BJ (cell line): ENCODE measurements at places on chromosomes 16 and 17.

GRCh38 chr17:57662644-57663308, 82.3 kb downstream of the CCDC182 start:
- peak; percentile 97 for DNase-seq

DNA sequence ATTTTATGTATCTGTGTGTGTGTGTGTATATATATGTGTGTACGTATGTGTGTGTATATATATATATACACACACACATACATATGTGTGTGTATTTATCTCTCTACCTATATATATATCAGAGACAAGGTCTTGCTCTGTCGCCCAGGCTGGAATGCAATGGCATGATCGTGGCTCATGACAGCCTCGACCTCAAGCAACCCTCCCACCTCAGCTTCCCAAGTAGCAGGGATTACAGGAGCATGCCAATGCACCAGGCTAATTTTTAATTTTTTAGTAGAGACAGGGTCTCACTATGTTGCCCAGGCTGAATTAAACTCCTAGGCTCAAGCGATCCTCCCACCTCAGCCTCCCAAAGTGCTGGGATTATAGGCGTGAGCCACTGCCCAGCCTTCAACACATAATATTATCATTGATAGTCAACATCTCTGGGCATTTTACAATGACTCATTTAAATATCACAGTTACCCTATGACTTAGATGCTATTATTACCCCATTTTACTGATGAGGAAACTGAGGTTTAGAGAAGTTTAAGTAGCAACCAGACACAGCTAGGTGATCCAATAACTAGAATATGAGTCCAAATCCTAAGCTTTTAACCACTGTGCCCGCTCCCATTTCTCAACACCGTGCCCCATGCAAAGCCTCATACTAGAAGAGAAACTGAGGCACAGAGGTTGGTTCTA, 24.3 kb downstream of the G6PC3 start:
- DNase-seq, result no peak

DNA sequence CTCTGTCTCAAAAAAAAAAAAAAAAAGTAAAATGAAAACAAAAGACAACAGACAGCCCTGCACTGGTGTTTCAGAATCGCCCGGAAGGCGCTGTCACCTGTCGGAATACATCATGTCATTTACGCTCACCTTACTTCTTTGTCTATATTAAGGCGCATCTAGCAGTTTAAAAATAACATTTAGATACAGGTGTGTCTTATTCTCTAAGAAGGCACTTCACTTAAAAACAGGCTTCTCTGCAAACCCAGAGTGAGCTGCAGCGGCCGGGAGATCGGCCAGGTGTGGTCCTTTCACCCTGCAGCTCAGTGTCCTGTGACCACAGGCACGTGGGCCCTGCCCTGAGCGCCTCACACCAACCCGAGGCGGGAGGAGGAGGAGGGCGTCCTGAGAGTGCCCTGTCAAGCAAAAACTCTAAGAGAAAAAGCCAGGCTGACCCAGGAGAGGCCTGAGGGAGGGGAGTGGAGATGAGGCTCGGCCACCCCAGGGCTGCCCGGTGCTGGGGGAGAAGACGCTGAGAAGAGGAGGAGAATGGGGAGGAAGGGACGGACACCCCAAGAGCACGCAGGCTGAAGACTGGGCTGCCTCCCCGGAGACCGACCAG, 3.3 kb upstream of the LMF1 start:
- no peak for DNase-seq

DNA sequence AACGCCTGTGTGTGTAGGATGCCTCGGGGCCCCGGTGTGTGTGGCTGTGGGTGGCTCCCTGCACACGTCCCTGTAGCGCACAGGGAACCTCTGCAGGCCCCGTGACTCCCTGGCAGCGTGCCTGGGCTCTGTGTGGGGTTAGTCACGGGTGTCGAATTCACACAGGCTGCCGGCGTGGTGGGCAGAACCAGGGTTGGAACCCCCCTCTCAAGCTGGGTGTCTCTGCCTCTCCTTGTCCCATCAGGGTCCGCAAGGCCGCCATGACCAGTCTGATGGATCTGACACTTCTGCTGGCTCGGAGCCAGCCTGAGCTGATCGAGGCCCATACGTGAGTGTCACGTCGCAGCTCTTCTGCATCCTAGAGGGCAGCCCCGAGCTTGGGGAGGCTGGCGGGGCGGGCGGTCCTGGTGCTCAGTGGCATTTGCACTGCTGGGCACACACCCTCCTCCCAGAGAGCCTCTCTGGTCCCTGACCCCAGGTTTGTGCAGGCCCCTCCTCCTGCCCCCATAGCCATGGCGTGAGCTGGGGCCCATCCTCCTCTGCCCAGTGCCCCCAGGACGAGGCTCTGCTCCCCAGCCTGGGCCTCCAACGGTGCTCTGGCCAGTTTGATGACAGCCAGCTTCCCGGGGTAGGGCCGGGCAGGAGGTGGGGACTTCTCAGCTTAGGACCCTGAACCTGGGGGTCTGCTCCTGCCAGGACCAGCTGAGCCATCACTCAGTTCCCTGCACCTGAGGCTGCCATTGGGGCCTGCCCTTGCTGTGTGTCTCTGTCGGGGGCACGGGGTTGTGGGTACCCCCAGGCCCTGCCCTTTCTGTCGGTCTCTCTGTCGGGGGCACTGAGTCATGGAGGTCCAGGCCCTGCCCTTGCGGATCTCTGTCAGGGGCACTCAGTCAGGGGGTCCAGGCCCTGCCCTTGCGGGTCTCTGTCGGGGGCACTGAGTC, 88.1 kb upstream of the ZNF750 start:
- DNase-seq, result no peak

DNA sequence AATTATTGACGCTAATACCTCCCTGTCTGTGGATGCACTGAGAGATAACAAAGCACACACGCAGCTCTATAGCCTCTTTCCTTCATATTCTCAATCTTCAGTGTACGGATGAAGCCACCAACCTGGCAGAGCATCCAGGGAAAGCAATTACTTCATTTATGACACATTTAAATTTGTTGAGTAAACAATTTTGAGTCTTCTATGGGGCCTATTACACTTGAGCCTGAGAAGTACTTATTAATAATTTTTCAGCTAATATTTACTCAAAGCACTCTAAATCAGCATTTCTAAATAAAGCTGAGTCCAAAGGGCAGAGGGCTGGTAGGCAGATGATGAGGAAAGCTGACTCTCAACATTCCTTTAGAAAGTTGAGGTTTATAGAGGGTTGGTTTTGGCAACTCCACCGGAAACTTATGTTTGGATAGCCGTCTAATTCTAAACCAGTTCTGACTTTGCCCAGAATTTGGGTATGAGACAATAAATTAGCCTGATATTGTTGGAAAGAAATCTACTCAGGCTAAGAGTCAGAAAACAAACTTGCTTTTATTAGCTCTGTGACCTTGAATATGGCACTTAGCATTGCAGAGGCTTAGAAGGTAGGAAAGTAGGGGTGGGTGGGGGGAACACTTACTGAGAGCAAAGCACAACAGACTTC, 643.5 kb downstream of the CDH11 start:
- DNase-seq, result peak; percentile 49

- no peak for DNase-seq
Measured at GRCh38 chr16:49510654-49511305, 137.2 kb downstream of the C16orf78 start.

DNA sequence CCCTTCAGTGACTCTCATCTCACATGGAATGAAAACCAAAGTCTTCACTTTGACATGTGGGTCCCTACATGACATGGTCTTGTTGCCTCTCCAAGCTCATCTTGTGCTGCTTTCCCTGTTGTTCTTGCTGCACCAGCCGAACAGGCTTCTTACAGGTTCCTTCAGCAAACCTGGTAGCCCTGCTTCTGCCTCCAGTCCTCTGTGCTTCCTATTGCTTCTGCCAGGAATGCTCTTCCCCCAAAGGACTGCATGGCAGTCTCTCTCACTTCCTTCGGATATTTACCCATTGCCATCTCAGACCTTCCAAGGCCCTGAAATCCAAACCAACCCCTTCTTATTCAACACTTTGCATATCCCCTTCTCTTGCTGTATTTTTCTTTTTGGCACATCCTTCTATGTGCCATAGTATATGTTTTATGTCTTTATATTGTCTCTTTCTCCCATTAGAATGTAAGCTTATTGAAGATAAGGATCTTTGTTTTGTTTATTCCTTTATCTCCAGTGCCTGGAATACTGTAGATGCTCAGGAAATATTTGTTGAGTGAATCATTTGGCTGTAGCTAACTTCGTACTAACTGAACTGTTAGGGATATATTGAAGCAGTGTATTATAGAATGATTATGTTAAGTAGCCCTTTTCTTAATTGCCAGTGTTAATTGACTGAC, 57.9 kb upstream of the SLC12A3 start:
- peak; percentile 26 for DNase-seq

DNA sequence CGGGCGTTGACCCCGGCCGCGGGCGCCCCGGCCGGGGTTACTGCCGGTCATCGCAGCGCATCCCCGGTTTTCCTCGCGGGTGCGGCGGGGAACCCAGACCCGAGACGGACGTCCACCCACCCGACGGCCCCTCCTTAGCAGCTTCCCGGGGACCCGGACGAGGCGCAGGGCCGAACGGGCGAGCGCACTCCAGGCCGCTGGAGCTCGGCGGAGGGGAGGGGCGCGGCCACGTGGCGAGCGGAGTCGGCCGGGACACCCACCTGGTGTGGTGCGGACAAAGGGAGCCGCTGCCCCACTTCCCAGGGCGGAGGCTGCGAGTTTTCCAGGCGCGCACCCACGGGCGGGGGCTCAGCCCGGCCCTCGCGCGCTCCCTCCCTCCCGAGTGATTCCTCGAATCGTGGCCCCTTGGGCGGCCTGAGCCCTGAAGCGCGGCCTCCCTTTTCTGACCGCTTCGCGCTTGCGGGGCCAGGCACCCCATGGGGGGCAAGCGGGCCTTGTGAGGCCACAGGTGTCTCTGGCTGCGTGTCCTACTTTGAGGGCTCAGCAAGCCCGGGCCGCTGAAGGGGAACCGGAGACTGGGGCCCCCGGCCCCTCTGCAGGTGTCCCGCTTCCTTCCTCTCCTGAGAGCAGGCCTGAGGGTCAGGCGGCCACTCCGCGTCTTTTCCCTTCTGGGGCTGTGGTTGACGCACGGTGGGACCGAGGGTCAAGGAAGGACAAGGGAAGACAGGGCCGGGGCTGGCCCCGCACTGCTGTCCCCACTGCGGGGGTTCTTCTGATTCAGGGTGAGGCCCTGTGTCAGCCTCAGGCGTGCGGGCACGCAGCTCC, 1.1 kb upstream of the FASN start:
- no peak for DNase-seq

DNA sequence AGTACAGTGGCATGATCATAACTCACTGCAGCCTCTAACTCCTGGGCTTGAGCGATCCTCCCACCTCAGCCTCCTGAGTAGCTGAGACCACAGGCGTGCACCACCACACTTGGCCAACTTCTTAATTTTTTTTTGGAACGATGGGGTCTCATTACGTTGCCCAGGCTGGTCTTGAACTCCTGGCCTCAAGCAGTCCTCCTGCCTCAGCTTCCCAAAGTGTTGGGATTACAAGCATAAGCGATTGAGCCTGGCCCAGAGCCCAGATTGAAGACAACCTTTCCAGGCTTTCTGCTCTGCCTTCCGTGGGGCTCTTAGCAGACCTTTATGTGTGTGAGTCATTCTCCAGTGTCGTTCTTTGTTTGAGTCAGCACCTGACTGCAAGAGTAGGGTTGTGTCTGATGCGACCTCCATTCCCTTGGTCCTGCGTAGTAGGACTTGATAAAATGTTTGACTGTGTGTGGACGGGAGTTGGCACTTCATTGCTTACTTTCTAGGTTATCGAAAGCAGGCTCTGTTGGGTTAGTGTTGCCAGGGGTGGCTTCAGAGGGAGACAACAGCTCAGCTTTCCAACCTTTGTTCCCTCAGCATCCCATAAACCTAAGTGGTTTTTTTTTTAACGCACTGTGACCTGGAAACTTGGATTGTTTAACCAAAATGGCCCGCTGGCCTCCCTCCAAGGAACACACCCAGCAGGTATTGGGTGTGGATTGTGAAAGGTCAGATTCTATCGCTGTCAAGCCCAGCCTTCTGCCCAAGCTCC, 26.4 kb downstream of the EEF2K start:
- DNase-seq, result no peak

- no peak for DNase-seq
Measured at GRCh38 chr16:74465851-74466685, 44.8 kb upstream of the CLEC18B start.

DNA sequence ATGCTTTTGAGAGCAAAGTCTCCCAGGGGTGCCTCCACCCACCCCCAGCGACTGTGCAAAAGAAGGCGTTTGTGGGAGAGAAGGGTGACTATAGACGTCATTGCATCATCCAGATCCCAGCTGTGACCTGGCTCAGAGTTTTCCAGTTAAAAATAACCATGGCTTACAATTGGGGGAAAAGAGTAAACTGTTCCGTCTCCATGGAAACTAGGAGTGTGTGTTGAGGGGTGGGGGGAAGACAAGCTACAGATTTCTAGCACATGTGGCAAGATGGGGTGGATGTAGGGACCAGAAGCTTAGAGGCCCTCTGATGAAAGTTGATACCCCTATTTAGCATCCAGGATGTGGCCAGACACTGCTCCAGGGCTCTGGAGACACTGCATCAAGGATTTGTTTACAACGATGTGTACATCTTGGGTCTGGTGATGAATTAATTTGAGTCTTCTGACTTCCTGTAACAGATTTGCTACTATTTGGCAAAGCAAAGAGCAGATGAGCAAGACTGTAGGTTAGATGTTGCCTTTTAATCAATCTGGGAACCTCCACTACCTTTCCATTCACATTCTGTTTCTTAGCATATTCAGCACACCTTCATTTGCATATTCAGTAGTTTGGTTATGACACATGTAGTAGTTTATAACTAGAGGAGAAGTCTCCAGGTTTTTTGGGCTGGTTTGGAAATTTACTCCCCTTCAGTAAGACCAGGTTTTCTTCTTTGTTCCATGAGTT, 6.2 kb upstream of the DUSP14 start:
- peak; percentile 89 for DNase-seq

DNA sequence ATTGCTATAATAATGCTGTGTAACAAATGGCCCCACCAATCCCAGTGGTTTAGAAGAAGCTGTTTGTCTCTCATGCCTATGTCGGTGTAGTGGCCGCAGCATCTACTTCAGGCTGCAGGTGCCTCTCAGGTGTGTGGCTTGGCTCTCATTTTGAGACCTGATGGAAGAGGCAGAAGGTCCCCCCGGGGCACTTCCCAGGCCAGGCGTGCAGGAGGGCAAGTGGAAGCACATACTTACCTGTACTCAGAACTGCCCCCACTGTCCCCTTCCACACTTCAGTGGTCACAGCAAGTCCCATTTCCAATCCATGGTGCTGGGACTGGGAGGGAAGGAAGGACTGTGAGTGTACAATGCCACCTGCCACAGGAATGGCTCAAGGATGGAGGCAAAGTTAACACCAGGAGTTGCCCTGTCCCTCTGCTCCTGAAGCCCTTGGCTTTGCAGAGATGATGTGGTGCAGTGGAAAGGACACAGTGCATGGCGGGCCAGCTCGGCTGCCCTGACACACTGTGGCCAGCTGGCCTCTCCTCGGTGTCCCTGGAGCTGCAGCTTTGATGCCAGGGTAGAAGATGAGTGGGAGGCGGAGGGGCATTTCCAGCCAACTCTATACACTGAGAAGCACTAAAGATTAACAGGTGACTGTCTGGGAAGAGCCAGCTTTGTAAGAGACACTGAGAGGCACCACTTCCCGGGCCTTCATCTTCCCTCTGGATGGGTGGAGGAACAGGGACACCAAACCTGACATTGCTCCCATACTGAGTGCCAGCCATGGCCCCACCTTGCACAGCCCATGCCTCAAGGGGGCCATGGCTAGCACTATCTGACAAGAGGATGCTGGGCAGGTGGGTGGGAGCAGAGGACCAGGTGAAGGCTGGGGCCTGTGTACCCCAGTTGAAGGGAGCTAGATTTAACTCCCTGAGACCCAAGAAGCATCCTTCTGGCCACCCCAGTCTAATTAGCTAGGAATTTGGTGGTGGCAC, 105.9 kb downstream of the METRNL start:
- DNase-seq, result no peak

- no peak for DNase-seq
Measured at GRCh38 chr17:27893841-27894503, 807 bp upstream of the LYRM9 start.

GRCh38 chr17:53971361-53971760, 148.6 kb downstream of the KIF2B start:
- DNase-seq, result no peak
